ENCODE measurements at places on chromosomes 6 and 20. TPM values are rescaled to one million over a fixed set of nuclear protein-coding genes. Genes with fewer than 3 reads are reported as not detected.
A peak's percentile ranks its signal among the peaks of the same experiment; 100 is the strongest.

The DDO gene
- 3.3 TPM for total RNA-seq

- DNase-seq: no peak
Measured at GRCh38 chr6:89058627-89059026, 21.9 kb upstream of the PNRC1 start.

DNA sequence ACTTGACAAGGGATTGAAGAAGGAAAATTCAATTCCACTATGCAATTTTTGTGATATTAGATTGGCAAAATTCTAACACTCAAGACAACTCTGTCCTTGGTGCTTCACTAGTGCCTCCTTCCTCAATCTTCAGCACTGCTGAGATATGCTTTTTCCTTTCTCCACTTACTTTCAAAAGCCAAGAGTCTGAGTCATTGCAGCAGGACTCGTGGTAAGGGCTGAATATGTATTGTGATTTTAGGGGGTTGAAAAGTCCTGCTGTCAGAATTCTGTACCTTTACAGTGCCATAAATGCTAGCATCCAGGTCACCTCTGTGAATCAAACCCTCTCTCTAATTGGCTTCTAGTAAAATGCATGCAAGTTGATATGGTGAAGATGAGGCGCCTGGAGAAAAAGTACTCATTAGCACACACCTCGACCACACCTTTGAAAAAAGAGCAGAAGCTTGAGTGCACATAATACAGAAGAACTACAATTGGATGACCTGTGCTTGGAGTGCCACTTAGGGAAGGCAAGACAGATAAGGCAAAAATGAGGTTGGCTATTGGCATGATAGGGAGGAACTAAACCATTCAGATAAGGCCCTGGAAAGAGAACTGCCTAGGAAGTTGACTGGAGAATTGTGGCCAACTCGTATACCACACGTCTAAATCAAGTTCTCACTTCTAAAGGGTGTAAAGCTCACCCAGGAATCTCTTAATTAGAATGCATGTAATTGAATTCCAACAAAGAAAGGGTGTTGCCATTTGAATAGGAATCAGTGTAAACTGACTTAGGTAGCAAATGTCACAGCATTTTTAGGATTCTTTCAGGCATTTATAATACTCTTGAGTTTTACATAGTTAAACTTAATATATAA is 43.6 kb upstream of the FAM83B start:
- peak; percentile 56 for DNase-seq

DNA sequence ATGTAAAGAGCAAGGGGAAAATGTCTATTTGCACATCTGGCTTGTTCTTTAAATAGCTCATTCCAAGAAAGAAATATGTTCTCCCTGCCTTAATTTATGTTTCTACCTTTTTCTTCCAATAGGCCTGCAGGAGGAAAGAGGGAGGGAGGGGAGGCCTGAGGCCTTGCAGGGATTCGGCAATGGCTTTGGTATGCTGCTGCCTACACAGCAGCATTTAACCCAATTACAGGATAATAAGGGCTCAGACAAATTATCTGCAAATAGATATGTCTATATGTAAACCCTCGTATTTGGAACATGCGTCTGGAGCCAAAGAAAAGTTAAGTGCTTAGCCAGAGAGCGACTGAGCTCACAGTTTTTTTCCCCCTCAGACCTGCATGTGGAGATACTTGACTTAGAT is 277.2 kb downstream of the CDC5L start:
- DNase-seq: no peak

- no peak for DNase-seq
Measured at GRCh38 chr6:127857051-127857637, 43.7 kb downstream of the THEMIS start.

DNA sequence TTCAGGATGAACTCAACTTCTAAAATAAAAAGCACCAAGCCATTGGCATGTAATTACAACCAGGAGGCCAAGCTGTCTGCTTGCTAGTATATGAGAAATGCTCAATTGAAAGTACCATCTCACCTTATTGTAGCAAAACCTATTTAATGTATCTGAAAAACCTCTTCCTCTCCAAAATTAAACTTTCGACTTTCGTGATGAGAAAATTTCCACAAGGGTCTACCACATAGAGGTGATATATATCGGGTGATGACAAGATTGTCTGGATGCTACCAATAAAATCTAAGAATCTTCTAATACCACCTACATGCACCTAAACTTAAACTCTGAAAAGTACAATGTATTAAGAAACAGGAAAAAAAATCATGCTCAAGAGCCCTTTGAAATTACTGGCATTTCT is 74.2 kb downstream of the ATXN1 start:
- no peak for DNase-seq

DNA sequence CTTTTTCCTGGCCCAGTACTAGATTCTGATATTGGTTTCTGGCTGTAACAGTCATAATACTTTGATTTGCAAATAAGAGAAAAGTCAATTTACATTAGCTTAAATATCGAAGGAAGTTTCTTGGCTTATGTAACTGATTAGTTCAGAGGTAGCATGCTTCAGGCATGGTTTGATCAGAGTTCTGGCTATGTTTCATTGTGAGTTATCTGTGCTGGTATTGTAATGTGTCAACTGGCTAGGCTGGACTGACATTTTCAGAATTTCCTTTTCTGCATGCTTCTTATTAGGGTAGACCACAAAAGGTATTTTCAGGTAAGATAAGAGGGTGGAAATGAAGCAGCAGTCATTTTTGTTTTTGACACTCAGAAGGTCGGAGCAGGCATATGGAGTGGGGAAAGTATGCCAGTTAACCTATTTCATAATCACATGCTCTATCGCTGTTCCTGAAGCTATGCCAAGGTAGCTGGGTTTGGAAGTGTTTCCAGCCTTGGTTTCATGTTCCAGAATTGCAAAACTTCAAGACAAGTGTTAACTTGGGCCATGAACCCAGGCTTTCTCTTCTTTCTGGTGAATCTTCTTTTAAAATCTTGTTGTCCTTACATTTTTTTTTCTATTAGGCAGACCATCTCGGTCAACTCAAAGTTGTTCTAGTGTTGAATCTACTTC is 244.9 kb downstream of the DHX35 start:
- DNase-seq: no peak

DNA sequence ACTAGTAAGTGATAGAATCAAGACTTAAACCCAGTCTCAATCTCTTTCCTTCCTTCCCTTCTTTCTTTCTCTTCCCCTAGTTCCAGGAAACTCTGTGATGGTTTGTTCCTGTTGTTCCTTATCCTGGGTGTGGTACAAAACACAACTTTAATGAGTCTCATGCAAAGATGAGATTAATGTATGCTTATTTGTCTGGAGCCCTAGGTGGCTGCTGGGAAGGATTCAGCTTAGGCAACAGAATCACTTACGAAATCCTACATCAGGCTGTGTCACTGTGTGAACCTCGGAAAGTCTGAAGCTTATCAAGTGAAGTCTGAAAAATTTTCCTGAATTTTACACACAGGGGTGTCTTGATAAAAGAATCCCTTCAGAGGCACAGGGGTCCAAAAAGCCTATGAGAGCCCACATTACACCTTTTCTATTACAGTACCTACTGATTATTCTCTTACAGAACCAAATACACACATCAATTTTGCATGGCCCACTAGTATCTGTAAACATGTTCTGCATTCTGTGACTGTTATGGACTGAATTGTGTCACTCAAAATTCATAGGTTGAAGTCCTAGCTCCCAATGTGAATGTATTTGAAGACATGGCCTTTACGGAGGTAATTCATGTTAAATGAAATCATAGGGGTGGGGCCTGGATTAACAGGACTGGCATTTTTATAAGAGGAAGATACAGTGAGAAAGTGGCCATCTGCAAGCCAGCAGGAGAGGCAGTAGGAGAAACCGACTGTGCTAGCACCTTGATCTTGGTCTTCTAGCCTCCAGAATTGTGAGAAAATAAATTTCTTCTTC is 144.7 kb downstream of the MYB start:
- no peak for DNase-seq

DNA sequence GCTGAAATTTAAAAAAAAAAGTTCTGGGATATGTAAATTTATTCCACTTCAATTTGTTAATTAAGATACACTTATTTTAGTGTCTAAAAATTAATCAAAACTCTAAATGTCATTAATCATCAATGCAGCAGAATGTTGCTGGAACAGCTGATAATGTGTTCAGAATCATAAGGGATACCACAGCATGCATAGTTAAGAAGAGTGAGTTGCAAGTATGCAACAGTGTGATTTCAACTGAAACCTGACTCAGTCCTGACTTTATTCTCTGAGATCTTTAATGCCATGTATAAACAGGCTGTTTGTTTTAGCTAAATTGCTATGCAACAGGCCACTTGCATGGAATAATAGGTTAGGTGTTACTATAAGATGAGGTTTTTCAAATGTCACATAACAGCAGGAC is 1.4 kb downstream of the GRIK2 start:
- no peak for DNase-seq

DNA sequence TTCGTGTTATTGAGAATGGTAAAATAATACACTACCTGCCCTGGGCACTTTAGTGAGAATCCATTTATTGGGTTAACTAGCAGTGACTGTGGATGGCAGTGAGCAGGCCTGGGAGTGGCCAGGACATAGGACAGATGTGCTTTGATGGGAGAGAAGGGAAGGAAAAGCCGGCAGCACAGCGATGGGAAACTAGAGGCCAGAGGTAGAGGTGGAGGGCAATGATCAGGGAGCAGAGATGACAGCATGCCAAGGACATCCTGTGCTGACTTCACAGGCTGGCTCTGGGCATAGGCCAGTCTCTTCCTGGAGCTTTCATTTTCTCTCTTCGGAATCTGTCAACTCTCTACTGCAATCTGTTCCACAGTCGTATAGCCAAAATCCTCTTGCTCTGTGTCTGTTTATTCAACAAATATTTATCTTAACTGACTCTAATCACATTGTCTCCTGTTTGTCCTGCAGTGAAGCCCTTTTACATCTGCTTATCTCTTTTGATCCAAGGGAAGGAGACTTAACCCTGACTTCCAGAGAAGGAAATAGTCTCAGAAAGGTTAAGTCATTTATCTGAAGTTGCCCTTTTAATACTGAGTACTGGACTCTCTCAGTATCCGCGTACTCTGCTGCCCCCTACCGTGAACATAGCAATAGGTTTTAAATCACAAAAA is 18.4 kb upstream of the MMP24 start:
- peak; percentile 74 for DNase-seq

DNA sequence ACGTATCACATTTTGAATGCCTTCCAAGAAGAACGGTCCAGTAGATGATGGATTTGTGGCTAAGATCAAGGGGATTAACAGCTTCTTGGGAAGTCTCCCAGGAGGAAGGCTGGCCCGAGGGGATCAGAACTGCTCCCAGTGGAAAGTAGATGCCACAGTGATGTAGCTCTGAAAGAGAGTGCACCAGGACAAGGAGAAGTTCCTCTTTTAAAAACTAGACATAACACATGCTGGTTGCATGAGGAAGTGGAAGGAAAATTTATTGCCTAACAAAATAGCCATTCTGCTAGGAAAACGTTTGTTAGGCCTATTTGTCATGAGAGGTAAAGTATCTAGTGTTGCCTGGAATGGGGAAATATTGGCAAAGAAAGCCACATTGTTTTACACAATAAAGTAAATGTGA is 87.8 kb downstream of the CDH26 start:
- DNase-seq: peak; percentile 46

GRCh38 chr6:170052991-170053821 is 237.7 kb downstream of the DLL1 start:
- no peak for DNase-seq

The WFDC12 gene
- total RNA-seq: not detected

DNA sequence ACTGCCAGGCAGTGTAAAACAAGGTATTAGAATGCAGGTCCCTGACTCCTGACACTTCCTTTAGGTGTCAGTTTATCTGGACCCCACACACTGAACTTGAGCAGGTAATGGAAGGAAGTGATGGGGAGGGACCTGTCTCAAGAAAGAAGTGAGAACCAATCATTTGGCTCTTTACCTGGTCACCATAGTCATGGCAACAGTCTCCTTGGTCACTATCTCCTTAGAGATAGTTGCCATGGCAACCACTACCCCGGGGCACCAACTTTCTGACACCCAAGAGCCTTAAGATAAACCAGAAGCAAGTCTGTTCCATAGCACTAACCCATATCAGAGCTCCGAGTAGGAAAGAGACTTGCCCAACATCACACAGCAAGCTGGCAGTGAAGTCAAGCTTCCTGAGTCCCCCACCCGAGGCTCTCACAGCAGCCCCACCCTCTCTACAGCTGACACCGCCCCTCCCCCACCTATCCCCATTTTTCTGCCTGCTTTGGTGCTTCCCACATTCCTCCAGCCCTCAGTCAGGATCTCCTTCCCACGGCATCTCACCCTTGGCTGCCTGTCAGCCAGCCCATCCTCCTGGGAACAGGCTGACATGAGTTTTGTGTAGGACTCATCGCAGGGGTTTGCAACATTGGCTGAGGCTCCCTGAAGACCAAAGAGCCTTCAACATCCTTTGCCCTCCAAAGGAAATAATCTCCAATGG is 16.3 kb upstream of the HM13 start:
- peak; percentile 58 for DNase-seq

The LGSN gene
- 0.11 TPM for total RNA-seq
